NCI-H1417 treated with DMSO at 0.1 percent for 48 hours (cell line): ENCODE measurements at places on chromosomes 7 and 10.

GRCh38 chr7:24440892-24441291, 132.4 kb upstream of the PALS2 start:
- DNase-seq, result no peak

DNA sequence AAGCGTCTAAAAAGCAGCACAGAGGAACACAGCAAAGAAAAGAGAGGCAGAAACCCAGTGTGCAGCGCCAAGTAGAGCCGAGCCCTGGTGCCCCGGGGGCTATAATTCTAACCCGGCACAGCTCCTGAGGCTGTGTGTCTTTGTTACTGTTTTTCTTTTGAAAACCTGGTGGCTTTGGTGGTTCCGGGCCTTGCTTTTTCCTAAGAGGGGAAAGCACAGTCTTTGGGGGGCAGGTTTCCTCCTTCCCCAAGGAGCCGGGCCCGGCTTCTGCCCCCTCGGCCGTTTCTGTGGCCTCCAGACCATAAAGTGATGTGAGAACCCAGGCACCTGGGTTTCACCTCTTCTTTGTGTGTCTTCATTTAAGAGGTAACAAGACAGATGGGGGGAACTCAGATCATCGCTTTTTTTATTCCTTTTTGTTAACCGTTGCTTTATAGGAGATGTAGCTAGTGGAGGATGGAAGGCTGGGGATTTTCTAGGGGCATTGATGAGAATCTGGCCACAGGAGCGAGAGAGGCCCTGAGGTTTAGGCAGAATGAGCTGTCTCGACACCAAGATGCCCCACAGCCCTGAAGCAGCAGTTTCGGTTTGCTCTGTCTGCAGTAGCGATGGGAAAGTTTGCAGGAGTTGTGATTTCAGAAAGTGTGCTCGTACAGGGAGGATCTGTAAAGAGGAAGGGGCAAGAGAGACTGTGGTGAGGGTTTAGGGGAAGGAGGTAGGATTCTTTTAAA, 367.8 kb upstream of the GALNT17 start:
- no peak for DNase-seq

DNA sequence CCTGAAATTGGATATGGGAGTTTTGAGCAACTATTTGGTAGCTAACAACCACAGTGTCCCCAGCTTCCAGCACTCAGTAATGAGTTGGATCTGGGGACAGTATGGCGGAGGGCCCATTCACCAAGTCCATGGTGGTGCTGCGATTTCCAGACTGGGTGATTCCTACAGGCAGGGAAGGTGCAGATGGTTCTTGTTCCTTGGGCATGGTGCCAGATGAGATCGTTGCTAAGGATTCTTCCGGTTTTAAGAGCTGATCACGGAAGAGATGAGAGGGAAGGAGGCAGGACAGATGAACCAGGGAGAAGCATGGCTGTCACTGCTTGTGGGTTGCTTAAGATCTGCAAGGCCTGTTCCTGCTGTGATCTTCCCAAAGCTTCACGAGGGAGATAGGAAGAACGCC, 380.3 kb downstream of the TCERG1L start:
- DNase-seq, result no peak

DNA sequence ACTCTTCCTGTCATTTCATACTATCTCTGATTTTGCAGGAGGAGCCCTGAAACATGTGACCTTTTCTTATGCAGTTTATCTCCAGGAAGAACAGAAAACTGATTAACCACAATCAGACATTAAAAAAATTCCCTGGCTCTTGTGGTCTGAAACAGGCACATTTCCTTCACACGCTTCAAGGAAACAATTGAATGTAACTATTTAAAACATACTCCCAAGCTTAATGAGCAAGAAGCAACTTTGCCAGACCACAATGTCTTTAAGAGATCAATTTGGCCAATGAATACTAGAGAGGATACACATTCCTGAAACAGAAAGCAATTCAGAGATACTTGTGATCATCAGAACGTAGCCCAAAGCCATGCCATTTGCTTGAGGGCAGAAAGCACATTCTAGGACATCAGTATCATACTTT, 65.8 kb downstream of the PIP4K2A start:
- DNase-seq, result no peak

DNA sequence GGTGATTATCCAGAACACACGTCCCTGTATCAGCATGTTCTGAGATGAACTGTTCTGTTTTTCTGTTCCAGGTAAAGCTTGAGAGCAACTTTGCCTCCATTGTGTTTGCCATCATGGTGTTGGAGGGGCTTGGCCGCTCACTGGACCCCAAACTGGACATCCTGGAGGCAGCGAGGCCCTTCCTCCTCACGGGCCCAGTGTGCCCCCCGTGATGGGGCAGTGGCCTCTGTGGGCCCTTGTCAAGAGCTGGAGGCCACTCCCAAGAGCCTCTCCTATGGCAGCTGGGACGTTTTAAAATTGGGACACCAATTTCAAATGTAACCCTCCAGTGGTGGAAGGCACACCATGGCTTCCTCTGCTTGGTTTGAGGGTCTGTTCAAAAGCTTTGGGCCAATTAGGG, 1.9 kb upstream of the NDUFB2 start:
- DNase-seq, result no peak

- DNase-seq, result peak; percentile 55
Observed at GRCh38 chr7:116671681-116672595, at the start of gene MET. Gene MET (plus strand): TSS chr7:116672196. CDS start chr7:116699085, 26,889 bp downstream.

DNA sequence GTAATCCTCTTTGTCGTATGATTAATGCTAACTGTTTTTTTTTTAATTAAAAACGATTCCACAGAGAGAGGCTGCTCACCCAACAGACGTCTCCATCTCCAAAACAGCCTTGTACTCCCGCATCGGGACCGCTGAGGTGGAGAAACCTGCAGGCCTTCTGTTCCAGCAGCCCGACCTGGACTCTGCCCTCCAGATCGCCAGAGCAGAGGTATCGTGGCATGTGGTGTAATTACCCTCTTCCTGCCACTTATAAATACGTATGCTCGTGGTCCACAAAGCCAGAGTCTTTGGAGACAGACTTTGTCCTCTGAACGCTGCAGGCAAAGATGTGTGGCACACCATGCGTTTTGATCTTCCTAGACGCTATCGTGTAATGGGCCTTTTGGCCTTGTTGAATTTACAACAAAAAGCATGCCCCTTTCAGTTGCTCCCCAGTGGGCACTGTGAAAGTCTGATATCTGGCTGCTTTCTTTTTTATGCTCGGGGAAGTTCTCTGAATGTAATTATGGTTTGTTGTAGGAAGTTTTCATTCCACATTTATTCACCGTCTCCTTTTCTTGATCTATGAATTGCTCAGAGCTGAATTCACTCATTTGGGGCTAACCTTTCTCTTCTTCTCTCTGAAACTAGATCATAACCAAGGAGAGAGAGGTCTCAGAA, 33.6 kb upstream of the BTBD16 start:
- no peak for DNase-seq

DNA sequence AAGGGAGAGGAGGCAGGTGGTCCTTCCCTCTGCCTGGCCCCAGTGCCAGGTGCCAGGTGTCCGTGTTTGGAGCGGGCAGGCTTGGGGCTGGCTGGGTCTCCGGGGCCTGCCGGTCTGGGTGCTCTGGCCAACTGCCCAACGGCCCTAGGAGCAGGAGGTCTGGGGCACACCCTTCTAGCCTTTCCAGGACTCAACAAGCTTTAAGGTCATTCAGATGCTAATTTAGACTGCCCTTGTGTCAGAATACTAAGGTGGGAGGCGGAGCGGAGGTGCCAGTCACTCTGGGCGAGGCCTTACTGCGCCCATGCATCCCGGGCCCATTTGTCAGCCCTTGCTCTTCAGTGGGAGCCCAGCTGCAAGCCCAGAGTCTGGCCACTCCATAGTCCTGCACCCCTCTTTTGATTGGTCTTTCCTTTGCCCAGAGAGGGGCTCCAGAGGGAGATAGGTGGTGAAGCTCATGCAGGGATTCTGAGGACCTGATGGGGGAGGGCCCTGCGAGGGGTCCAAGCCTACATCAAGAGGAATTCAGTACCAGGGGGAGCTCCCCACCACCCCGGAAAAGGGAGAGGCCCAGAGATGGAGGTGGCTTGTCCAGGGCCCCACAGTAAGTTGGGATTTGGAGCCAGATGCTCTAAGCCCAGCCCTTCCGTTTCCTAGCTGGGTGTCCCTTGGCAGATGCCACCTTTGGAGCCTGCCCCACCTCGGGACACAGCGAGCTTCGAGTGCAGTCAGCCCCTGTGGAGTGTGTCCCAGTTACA, 1.3 kb downstream of the PGAM2 start:
- no peak for DNase-seq

DNA sequence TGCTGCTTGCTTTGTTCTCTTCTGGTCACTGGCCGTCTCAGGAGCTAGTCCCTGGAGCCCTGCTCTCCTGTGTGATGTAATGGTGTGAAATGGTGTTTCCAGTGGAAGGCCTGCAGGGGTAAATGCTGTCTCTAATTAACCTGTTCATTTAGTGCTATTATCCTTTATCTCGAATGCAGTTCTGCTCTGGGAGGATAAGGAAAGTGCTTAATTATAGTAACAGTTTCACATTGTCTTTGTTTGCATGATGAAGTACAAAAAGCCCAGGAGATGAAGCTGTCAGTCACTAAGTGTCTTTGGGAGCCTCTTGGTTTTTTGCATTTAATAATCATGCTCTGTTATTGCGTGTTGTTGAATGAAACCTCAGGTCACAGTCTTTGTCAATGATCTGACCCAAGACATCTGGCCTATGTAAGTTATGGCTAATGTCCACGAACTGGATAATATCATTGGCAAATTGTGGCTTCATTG, 755.3 kb upstream of the GALNT17 start:
- DNase-seq, result peak; percentile 98

DNA sequence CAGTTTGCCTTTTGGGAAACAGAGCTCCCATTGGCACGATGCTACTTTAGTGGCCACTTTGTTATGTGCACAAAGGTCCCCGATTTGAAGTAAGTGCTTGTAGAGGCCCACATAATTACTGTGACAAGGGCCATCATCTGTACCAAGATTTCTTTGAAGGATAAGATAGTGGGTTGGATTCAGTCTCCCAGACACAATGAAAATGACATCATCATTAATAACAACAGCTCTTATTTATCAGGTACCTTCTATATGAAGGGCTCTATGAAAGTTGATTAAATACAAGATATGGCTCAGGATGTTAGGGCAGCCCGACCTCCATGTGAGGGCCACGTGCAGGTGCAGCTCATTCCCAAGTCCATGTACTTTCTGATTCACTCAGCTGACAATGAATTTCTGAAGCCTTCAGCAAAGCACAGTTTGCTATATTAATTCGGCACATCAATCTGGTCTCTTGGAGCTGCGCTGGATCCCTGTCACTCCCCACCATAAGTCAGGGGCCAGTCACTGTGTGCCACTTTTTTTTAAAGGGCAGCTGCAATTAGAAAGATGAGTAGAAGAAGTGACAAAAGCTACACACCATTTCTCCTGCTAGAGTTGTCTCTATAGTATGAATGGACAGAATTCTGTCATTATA, 140.3 kb downstream of the ABCA13 start:
- DNase-seq, result no peak

GRCh38 chr7:143455942-143456341, 12.7 kb downstream of the TAS2R60 start:
- DNase-seq, result no peak
